ENCODE measurements at places on chromosomes 6 and 20.

DNA sequence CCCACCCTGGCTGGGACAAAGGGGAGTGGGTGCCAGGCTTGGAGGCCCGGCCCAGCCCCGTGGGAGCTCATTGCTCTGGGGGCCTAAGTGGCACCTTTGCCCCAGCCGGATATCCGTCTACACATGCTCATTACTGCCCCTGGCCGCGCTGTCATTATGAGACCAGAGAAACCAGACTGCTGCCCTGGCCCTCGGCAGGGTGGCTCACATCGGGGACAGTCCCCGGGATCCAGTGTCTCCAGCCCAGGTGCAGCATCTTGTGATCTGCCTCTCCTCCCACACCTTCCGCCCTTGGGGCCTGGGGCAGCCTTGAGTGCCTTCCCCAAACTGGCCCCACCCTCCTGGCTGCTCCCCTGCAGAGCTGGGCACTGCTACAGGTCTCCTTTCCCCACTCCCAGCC is 4.9 kb downstream of the SRMS start:
- no peak for DNase-seq

GRCh38 chr6:145530454-145530853 is 204.9 kb downstream of the EPM2A start:
- DNase-seq, result no peak

DNA sequence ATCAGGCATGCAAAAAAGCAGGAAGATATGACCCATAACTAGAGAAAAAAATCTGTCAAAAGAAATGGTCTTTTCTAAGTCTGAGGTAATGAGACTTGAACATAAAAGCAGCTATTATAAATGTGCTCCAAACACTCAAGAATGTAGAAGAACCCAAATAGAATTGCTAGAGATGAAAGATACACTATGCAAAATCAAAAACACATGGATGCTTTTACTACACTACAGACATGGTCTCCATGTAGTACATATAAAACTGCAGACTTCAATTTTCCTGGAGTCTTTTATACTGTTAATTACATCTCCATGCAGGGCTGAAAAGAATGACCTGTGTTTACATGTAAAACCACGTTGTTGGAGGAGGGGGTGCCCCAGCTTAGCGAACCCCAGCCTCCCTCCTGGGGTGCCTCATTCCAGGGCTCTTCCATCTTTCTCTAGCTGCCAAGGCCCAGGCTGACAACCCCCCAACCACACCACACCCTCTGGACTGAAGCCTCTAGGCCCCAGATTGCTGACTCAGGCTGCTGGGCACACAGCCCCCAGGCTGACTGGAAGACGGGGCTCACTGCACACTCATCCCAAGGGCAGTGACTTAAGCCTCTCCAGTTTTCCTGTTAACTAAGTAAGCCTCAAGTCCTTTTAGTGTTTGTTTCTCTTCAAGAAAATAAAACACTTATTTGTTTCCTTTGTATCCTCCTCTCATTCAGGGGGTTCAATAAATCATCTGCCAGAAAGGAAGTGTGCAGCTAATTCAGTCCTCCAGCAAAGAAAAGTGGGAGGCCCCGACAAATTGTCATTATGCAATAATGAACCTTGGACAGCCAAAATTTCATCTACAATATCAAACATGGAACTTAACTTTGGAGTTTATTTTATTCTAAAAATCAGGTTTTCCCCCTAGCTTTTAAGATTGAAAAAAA is 26.0 kb upstream of the PLAGL1 start:
- no peak for DNase-seq

GRCh38 chr6:138944412-138944811 is 43.6 kb downstream of the REPS1 start:
- DNase-seq, result no peak

GRCh38 chr6:127115084-127115655 is 3.3 kb upstream of the RSPO3 start:
- DNase-seq, result no peak

DNA sequence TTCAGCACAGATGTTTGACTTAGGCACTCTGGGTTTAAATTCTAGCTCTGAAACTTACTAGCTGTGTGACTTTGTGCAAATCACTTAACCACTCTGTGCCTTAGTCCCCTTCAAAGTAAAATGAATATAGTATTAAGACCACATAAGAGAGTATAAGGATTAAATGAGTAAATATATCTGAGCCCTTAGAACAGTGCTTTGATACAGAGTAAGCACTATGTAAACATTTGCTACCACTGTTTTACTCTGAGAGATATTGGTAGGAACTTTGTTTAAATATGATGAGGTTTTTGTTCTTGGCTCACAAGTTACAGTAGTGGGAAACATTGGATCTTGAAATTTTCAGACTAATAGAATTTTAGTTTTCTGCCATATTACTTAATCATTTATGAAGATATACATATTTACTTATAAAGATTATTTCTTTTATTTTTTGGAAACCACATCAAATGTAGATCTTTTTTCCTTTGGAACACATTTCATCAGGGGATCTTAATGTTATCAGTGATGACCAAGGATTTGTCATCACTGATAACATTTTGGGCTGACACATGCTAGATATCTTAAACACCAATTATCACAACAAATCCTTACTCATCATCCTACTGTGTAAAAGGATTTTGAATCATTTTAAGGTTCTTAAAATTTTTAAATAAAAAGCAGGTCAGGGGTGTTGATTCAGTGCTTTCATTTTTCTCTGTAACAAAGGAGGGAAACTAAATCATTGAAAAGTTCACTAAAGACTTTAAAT is 226.2 kb downstream of the EYA4 start:
- DNase-seq, result no peak

GRCh38 chr20:37311710-37312355 is 22.4 kb downstream of the MANBAL start:
- DNase-seq, result no peak

- no peak for DNase-seq
Measured at GRCh38 chr20:58723628-58723984, 31.0 kb downstream of the NPEPL1 start.

DNA sequence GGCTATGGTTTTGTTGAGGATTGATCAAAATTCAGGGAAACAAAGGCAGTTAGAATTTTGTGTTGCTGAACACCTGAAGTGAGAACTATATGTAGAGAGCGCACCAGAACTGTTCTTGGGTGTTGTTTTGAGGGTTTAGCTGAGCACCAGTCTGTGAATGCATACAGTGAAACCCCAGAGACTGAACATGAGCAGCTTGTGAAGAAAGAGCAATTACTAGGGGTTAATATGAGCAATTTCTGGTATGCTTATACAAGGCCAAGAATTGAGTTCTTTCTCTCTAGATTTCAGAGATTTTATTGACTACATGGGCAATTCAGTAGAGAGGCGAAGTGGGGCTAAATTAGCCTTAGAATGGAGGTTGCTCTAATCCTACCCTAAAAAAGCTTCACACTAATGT is 93.9 kb downstream of the CD2AP start:
- no peak for DNase-seq

- DNase-seq, result no peak
Measured at GRCh38 chr6:135759831-135760230, 91.7 kb upstream of the PDE7B start.

- DNase-seq, result no peak
Measured at GRCh38 chr6:157402996-157403685, 22.2 kb downstream of the ZDHHC14 start.

DNA sequence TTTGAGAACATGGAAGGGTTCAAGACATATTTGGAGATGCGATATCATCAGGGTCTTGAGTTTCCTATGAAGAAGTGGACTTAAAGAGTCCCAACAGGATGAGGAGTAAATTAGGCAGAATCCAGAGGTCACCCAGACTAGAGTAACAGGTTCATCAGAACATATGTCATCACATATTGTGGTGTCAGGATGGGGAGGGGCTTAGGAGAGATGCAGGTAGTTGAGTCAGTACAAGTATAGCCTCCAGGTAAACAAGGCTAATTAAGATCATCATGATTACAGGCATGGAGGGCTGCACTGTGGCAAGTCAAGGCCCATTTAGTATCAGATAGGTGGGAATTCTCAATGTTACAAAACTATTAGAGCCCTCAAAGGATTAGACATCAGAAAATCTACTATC is 90.1 kb upstream of the PAK5 start:
- DNase-seq, result no peak

- DNase-seq, result no peak
Measured at GRCh38 chr6:167579806-167580618, 246.7 kb upstream of the AFDN start.

GRCh38 chr6:140182821-140183220 is 808.4 kb upstream of the CITED2 start:
- no peak for DNase-seq

DNA sequence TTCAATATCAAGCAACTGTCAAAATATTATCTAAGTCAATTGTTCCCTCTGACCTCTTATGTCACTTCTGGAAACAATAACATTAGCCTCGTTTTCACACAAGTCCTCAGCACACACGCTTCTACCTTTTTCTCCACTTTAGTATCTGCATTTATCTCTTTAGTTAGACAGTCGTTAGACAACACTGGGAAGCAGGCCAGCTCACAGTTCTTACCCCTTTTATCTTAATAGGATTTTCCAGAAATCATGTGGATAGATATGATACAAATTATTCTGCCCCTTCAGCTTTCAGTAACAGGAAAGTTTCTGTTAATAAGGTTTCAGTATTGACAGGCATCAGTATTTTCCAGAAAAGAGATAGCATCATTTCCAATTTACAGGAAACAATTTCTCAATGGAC is 25.9 kb upstream of the HAO1 start:
- DNase-seq, result no peak

DNA sequence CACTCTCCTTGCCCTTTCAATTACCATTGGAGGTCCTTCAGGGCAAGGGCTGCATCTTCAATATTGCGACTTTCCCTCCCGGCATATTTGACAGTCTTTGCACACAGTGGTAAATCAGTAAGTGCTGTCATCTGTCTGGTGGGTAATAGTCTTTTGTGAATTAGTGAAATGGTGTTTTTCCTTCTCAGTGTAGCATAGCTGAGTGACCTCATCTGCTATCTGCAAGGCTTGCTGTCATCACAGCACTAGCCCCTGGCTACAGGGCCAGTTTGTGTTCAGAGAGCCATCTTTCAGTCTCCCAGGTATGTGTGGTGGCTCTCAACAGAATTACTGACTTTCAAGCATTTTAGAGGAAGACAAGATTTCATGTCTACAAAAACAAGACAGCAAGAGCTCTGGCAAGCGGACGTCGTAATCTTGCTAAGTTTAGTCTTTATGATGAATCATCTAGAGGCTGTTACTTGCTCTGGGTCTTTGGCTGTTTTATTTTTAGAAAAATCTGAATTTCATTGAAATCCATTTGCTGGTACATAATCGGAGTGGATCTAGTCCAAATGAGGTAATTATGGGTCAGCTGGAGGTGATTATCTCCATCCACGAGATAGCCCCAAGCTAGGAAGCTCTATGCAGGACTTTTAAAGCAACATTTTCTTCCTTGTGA is 528.9 kb downstream of the EPM2A start:
- no peak for DNase-seq

DNA sequence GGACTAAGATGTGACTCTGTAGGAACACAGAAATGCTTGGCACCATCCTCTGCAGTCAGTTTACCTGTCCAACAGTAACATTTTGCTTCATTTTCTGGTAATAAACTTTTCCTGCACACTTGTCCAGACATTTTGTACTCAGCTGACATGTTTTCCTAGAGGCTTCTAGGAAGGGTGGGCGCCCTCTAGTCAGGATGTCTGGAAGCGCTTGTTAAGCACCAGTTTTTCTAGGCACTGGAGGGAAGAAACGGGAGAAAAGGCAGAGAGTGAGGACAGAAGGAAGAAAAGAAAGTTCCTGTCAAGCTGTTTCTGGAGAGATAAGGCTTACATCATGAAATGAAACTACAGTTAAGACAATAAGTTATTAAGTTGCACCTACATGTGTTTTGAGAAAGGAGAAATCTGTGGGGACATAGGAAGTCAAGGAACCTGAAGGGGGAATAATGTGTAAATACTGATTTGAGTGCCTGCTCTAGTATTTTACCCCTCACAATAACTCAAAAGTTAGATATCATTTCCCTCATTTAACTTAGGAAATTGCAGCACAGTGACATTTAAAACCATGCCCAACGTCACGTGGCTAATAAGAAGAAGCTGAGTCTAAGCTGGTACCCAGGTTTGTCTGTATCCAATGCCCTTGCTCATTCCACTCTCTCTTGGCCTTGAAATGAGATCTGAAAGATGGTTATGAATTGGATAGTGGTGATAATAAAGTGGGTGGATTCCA is 42.7 kb upstream of the TNFRSF21 start:
- DNase-seq, result no peak

GRCh38 chr20:47585087-47585747 is 83.5 kb downstream of the NCOA3 start:
- DNase-seq, result no peak

DNA sequence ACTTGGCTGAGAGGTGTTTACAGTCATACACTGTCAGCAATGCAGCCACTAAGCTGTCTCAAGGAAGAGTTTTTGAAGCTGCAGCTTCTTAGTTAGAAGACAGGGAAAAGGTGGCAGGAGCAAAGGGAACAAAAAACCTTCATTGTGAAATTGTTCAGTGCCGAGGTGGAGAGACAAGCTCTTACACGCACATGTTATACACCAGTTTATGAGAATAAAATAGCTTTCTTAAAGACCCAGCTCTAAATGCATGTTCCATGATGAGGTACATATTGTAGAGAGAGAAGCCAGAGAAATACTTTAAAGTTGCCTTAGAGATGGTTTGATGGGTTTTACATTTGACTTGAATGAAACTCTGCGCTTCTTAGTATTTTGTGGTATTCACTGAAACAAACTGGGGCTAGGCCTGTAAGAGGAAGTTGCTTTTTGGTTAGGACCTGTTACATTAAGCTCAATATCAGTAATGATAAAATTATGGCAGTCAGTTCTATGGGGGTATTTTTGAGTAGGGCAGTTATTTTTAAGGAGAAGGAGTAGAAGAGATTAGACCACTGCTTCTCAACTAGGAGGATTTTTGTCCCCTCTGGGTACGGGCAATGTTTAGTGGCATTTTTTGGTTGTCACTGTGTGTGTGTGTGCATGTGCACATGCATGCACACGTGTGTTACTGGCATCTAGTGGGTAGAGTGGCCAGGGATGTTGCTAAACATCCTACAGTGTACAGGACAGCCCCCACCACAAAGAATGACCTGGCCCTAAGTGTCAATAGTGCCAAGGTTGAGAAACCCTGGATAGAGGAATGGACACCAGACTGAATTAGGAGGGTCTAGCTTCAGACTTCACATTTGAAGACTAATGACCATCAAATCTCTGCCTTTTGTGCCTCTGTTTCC is 9.8 kb downstream of the NEDD9 start:
- no peak for DNase-seq

- no peak for DNase-seq
Measured at GRCh38 chr6:89999945-90000825, 105.9 kb downstream of the GJA10 start.

DNA sequence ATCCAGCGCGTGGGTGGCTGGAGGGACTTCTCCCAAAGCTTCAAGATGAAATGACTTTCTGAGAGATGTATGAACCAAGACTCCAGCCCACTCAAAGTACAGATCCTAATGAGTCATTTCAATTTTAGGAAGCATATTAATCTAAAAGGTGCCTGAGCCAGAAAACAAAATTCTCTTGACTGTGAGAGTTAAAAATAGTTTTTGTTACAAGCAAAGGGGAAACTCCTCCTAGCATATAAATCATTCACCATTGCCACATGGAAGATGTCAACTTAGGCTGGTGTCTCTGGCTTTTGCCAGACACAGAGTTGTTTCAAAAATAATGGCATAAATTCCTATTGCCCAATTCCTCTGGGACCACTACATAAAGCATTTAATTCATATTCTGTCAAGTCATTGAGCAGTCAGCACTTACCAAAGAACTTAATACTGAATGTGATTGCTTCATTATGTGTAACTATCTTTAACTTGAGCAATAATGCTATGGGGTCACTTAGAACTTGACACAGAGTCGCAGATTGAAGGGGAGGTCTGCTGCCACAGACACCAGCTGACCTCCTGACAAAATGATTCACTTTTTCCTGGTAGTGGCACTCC is 280.6 kb downstream of the SLC35F1 start:
- no peak for DNase-seq

GRCh38 chr20:47027042-47027441 is 132.4 kb downstream of the EYA2 start:
- no peak for DNase-seq
